ENCODE measurements at places on chromosomes 6 and 20.

DNA sequence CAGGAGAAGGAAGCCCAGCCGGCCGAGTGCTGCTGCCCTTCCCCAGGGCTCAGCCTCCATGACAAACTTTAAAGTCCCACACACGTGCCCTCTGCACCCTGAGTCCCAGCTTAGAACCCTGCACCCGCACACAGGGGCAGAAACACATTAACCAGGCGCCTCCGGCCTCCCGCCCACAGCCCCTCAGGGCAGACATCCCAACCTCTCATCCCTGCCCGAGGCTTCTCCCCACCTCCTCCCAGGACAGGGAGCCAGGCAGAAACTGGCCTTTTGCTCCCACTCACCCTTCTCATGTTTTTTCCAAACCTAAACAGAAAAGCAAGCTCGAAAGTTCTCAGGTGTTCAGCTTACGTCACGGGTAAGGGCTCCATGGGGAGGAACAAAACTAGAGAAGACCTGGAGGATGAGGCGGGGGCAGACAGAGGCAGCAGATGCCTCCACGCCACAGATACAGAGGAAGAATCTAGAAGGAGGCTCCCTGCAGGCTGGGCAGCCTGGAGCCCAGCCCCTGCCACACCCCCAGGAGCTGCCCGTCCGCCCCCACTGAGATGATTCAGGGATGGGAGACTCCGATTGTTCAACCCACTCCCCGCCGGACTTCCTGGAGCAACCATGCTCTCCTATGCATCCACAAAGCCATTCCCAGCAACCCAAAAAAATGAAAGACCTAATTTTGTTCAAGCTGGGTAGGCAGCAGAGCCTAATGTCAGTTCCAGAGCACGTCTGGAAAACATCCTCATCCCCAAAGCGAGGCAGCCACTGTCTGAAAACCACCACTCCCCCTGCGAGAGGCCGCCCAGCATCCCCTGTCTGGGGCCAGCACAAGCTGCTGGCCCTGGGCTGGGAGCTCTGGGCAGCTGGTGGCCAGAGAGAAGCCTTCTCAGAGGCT lies 8.8 kb downstream of the KCNQ2 start:
- no peak for DNase-seq

DNA sequence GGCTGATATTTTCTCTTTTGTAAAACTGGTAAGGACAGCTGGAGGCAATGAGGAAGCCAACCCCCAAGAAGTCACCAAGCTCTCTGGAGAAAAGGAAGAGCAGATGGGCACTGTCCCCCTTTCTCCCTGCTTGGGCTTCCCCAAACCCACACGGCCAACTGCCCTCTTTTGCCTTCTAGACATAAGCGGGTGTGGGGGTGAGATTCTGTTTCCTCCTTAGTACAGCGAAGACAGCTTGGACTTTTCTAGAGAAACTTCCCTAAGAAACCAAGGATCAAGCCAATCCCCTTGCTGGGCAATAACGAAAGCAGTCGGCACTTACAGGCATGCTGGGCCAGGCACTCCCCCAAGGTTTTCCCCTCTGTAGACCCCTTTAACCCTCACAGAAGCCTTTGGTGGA lies 110.3 kb downstream of the CDC5L start:
- no peak for DNase-seq

GRCh38 chr6:3825331-3825831 lies 23.8 kb upstream of the FAM50B start:
- DNase-seq, result no peak

- no peak for DNase-seq
Measured at GRCh38 chr20:53032046-53032445, 59.9 kb downstream of the TSHZ2 start.

GRCh38 chr6:131782764-131783163 lies 25.1 kb upstream of the ENPP1 start:
- DNase-seq, result no peak

DNA sequence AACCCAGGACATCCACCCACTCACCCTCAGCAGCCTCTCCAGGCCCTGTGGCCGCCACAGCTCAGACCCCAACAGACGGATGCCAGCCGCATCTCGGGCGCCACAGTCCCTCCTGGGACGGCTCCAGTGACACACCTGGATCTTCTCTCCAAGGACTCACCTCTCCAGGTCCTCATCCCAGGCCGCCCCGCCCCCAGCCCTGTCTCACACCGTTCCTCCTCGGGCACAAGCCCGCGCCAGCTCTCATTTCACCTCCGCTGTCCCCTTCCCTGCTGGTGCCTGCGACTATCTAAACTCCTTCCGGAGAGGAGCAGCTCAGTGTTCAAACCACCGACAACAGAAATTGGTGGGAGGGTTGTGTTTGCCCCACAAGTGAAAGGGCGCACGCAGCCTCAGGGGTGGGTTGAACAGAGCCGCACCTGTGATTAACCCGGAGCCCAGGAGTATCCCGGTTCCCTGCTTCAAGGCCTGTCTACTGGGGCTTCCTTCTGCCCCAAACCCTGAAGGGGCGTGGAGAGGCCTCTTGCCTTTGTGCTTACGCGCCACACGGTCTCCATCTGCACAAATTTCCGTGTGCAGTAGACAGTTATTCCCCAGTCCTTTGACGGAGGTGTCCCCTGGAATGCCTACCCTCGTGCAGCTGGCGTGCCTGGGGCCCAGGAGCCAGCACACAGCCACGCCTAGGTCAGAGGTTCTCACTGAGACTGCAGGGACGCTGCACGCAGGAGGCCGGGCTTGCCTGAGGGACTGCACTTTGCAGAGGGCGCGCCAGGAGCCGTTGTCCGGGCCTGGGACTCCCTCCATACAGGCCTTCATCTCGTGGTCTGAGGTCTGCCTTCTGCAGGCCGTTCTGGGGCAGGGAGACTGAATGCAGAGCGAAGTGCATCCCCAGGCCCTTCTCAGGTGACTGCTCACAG lies 232.7 kb downstream of the DLL1 start:
- DNase-seq, result no peak

DNA sequence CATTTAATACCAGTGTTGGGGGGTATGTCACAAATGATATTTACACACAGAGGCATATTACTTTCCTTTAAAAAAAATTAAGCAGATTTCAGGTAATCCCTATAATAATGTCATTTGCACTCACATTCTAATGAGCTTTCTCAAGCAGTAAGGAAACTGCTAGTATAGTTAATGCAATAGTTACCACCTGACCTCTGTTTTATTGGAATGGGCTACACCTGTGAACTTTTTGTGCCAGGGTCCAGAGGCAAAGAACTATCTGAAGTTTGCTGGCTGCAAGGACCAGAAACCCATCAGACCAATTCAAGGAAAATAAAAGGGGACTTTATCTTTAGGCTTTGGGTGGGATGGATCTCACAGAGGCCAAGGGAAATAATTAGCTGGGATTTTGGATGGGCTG lies 2.9 kb upstream of the ZHX3 start:
- DNase-seq, result no peak

- DNase-seq, result no peak
Measured at GRCh38 chr6:144534180-144534579, 249.0 kb downstream of the UTRN start.

DNA sequence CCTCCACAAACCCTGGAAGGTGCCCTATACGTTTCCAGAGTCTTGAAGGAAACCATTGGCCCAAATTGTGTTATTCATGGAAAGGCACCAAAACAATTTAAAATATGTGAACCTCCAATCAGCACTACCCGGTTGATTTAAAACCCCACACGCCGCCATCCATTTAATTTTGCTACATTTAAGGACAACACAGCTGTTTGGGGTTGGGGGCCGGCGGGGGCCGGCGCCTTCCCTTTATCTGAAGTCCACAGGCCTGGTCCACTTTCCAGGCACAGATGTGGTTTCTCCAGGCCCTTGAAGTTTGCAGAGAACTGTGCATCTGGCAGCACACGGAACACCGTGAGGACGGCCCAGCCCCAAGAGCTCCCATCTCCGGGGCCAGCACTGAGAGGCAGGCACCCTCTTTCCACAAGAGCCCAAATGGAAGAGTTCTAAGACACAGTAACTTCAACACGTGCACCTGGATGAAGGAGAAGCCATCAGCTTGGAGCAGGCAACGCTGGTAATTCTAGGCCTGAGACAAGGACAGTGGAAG lies 16.8 kb upstream of the FRMD1 start:
- DNase-seq, result no peak

DNA sequence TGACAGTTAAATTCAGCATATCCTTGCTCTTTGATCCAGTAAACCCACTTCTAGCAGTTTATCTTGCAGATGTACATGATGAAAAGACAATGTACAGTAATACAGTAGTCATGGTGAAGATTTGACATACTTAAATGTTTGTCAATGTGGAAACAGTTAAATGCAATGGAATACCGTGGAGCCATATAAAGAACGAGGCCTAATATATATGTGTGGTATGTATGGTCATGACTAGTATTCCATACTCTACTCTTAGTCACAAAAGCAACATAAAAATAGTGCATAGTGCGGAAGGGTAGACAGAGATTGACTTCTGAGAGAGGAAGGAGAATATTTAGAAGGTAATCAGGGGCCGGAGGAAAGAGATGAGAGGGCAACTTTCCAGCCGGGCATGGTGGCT lies 70.7 kb upstream of the ARMC2 start:
- no peak for DNase-seq

DNA sequence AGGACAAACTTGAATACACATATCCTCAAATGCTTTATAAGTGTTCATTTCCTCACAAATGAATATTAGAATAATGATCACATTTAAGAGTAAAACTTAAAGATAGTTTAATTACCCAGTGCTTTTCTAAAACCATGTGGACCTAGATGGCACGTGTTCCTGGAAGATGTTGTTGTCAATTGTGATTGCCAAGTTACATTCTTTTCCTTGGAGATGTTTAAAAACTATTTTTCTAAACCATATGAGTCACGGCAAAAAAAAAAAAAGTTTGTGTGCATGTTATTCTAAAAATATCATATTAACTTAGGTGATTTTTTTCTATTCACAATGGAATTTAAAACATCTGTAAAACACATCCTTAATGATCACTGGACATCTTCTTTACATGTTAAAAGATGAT lies 51.1 kb downstream of the RCAN2 start:
- no peak for DNase-seq

GRCh38 chr20:16132036-16132798 lies 441.0 kb downstream of the KIF16B start:
- DNase-seq, result no peak

DNA sequence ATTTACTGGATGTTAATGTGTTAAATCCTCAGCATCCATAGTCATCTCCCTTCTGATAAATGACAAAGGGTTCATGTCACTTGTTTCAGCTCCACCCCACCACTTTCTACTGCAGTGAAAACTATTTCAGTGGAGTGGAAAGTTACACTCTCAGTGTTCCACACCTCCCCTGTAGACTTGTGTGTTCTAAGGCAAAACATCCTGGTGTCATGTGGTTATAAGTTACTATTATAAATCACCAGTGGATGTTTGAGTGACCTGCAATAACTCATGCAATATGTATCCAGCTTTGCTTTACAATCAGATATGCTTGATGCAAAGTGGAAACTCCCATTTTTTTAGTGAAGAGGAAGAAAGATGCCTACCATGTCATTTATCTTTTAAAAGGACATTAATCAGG lies 82.1 kb upstream of the LTV1 start:
- no peak for DNase-seq

DNA sequence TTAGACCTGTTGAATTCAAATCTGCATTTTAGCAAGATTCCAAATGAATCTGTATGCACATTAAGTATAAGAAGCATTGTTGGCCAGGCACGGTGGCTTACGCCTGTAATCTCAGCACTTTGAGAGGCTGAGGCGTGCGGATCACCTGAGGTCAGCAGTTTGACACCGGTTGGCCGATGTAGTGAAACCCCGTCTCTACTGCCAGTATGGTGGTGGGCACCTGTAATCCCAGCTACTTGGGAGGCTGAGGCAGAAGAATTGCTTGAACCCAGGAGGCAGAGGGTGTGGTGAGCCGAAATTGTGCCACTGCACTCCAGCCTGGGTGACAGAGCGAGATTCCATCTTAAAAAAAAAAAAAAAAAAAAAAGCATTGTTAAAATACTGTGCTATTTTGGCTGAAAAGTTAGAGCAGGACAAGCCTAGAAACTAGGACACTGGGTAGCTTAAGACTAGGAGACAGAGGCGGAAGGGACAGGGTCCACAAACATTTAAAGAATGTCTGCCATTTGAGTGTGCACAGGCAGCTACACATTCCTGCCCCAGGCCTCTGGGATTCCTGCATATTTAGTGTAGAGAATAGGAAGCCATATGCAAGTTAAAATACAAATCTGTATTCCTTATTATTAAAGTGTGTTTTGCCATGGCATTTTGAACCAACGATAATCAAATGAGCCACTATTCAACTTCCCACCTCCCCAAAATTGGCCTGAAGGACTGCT lies 45.1 kb upstream of the EEF1A1 start:
- no peak for DNase-seq

DNA sequence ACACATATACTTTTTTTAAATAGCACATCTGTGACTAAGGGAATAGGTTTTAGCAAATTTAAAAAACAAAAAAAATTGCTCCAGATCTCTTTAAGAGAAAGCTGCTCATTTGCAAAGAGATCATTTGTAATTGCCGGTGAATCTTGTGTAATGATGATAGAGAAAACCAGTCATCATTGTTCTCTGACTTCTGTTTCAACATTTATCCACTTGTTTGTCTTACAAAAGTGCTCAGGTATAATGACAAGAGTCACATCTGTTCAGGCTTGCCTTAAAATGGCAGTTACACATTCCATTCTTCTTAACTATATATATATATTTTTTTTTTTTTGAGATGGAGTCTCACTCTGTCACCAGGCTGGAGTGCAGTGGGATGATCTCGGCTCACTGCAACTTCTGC lies 165.2 kb downstream of the AIG1 start:
- DNase-seq, result no peak

DNA sequence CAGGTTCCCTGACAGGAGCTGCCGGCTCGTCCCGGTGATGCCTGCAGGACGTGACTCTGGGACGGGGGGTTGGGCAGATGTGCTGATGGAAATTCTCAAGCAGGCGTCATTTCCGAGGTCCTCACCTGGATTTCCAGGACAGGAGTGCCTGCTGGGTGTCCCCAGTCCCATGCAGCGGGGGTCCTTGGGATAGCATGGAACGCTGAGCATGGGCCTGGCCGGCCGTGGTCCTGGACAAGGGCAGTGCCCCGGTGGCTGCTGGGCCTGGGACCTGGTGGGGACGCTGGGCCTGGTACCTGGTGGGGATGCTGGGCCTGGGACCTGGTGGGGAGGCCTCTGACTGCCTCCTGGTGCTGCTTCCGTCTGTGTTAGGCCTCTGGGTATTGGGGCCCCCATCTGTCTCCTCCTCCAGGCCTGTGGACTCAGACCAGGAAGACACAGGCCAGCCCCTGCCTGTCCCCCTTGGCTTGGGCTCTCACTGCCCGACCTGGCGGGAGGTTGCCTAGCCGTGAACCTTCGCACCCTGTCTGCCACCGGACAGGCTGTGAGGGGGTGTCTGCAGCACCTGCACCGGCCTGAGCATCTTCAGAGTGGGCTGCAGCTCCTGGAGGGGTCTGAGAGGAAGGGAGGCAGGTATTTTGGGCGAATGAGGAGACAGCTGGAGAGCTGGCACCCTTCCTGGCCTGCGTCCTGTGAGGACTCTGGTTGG lies 6.2 kb downstream of the RTEL1 start:
- no peak for DNase-seq
